ENCODE measurements at places on chromosomes 6 and 20.
A peak's percentile ranks its signal among the peaks of the same experiment; 100 is the strongest.

- no peak for DNase-seq
Measured at GRCh38 chr6:37831457-37831856, 11.9 kb downstream of the ZFAND3 start.

DNA sequence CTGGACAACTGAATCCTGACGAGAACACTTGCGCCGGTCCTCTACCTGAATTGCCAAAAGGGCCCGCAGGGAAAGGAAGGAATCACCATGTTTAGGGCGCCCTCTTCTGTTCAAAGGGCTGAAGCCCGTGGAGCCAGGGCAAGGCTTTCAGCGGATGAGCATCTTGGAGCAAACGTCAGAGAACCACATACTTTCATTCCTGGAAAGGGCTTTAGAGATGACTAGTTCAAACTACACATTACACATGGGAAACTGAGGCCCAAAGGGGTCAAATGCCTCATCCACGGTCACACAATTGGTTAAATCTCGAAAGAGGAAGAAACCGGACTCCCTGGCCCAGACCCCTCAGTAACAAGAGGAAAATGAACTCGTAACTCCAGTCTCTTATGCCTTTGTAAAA lies 11.5 kb upstream of the ZNF133 start:
- DNase-seq, result peak; percentile 61

GRCh38 chr6:134315974-134316441 lies 1.9 kb downstream of the SGK1 start:
- DNase-seq, result no peak

DNA sequence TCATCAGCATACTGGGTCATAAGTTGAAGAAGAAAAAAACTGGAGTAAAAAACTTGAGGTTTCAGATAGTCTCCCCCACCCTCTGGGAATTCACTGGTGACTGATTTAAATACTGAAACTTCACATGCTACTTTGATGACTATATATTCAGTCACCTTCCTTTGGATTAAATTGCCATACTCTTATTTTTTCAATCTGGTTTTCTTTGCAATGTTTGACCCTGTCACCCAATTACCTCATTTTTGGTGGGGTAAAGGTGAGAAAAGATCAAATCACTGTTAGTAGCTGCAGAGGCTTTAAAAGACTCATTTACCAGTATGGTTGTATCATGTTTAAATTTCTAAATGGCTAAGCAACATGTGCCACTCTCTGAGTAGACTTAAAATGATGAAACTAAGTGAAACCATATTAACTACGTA lies 862.7 kb upstream of the FLRT3 start:
- no peak for DNase-seq

DNA sequence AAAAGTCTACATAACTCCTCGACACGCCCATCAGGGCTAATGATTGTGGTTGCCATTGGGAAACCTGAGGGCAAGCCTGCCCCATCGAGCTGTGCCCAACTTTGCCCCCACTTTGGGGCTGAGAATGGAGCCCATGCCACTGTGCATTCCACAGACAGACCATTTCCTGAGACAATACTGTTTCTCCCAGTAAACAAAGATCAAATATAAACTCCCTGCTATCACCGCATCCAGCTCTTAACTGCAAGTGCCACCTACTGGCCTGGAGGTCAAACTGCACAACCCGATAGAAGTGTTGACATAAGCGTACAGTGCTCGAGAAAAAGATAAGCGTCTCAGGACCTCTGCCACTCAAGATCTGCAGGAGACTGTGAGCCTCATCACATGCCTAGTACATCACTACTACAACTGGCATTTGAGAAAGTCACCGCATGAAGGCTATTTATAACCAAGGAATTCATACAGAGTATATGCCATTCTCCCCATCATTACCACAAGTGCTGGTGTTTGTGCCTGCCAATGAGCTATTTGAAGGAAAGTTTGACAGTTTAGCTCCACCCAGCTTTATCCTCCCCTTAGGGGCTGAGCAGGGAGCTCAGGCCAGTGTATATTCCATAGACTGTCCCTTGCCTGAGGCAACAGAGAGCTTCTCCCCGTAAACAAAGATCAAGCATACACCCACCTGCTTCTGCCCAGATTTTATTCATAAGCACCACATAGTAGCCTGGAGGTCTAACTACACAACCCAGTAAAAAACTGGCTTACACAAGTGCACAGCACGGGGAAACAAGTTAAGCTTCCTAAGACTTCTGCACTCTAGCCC lies 4.5 kb upstream of the DEFB126 start:
- no peak for DNase-seq

GRCh38 chr6:7579851-7580250 lies 10.1 kb upstream of the SNRNP48 start:
- no peak for DNase-seq

DNA sequence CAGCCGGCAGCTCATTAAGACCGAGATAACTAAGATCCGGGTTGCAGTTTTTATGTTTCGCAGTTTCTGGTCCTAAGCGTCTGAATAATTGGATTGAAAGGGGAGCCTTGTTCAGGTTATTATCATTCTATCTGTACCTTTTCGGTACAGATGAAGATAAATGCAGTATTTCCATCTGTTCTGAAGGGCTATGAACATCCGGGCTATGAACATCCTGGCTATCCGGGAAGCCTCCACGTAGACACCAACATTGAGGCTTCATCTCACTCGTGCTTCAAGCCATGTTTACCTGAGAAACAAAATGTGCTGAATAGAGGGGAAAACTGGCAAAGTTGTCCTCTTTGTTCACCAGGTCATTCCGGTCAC lies 399 bp upstream of the REPS1 start:
- no peak for DNase-seq

GRCh38 chr20:58480551-58481336 lies 34.5 kb downstream of the APCDD1L start:
- DNase-seq, result no peak
